ENCODE measurements at places on chromosomes 11 and 22.

- no peak for DNase-seq
Measured at GRCh38 chr11:70700871-70701270, 302.5 kb downstream of the CTTN start.

GRCh38 chr22:20128902-20129746 is 2.5 kb upstream of the ZDHHC8 start:
- no peak for DNase-seq

- DNase-seq, result no peak
Measured at GRCh38 chr22:49517211-49517610, 310.5 kb downstream of the BRD1 start.

DNA sequence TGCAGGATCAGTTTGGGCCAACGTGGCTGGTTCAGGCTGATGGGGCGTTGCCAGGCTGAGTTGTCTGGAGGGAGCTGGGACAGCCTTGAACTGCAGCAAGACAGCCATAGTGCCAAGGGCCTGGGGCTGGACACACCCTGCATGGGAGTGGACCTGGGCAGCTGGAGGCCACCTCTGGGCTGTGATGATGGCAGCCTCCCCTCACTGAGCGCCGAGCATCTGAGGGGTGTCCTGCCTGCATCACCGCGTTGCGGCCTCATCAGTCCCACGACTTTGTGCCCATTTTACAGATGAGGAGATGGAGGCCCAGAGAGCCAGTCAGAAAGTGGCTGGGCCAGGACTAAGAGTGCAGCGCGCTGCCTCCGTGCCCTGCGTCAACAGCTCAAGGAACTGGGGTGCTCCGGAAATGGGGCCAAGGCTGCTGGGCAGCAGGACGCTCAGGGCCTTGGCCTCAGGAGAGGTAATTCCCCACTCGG is 590 bp upstream of the TSPO start:
- no peak for DNase-seq

Measured in HFF-Myc (cell line).